ENCODE measurements at places on chromosomes 6 and 20.

DNA sequence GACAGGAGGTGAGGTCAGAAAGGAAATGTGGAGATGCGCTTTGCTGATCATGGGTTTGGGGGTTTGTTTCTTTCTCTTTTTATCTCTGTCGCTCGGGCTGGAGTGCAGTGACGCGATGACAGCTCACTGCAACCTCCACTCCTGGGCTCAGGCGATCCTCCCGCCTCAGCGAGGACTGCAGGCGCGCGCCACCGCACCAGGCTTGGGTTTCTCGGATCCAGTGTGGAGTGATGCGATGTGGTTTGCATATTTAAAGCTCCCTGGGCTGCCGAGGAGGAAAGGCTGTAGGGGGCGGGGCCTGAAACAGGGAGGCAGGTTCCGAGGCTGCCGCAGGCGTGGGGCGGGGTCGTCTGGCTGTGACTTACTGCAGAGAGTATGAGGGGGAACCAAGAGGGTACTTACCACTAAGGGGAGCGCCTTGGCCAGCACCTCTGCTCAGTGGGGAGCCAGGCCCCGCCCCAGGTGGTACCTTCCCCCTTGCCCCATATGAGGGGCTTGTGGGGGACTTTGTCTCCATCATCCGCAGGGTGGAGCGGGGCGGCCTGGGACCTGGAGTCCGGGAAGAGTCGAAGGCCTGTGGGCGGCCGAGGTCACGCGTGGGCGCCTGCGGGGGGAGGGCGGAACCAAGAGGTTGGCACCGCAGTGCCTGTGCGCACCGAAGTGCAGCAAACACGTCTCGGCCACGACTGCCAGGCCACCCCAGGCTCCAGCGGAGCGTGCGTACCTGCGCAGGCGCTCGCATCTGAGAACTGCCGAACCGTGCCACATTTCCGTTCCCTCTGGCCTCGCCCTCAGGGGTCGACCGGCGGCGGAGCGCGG, 12.7 kb upstream of the BAK1 start:
- no peak for DNase-seq

DNA sequence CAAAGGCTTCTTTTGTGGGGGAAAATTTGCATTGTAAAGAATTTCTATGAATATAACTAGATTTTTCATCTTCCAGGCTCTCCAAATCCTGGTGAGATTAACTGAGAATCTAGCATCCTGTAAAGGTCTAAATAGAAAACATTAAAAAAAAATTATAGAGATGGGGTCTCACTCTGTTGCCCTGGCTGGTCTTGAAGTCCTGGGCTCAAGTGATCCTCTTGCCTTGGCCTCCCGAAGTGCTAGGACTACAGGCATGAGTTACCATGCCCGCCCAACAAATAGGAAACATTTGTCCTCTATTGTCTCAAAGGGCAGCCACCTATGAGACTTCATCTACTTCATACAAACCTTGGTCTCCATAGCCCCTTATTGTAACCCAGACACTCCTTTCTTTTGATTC, 25.2 kb upstream of the NCOA3 start:
- no peak for DNase-seq

- no peak for DNase-seq
Measured at GRCh38 chr6:84665401-84665800, 99.0 kb downstream of the TBX18 start.

DNA sequence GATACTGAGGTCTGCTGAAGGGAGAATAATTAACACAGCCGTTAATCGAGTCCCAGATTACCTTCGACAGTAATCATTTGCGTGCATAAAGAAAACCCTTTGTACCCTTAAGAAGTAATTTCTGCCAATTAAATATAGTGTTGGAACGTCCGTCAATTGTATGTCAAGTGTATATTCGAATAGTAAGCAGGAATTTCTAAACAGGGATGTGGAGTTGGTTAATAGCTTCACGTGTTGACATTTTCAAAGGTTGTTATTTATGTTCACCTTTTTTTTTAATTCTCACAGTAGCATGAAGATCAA, 798 bp upstream of the SNAP91 start:
- no peak for DNase-seq

- DNase-seq, result no peak
Measured at GRCh38 chr20:408843-409696, 971 bp downstream of the RBCK1 start.

- no peak for DNase-seq
Measured at GRCh38 chr20:33861458-33861857, 50.3 kb downstream of the CHMP4B start.

DNA sequence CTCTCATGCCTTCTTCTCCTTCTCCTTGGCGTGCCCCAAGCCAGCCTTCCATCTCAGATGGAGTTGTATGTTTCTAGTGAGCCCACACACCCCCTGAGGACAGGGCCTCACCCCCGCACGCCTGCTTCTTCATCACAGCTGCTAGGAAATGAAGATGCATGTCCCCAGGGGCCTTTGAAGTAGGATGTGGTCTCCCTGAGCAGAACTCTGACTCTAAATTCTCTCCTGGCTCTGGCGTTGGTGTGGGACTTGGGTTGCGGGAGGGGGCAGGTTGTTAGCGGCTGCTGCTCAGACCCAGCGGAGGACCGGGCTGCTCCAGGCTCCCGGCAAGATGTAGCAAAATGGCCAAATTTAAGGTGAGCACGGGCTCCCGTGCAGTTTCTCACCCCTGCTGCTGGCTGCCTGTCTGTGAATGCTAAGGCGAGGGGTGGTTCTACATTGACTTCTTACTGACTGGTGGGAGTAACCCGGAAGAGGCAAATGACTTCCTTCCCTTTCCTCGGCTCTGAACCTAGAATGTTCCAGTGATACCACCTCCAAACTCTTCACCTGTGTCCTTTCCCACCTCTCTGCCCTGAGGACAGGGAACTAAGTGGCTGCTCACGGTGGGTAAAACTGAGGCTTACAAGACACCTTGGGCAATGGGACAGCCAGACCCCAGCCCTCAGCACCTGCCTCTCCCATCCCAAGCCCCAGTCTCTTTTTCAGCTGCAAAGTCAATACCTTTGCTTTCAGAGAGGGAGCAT, 8.8 kb downstream of the SYNJ2 start:
- DNase-seq, result no peak

DNA sequence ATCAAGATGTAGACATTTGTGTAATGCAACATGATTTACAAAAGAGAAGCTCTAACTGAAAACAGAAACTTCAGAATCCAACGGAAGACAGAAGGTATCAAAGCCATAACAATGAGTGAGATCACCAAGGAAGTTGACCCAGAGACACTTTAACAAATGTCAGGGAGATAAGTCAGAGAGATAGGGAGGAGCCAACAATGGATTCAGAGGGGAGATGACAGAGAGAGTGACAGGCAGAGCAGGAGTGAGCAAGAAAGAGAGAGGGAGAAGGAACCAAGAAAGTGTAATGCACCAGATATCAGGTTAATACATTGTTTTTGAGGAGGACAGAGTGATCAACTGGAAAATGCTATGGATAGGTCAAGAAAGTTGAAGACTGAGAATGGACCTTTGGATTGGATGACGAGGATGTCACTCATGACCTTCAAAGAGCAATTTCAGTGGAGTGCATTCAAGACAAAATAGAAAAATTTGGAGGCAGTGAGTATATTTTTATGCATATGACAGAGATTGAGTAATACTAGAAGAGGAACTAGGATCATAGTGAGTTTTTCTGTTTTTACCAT, 86.6 kb downstream of the TRDN start:
- DNase-seq, result no peak

- no peak for DNase-seq
Measured at GRCh38 chr6:132780770-132781371, 17.6 kb downstream of the SLC18B1 start.

GRCh38 chr6:85062884-85063283, 298.5 kb upstream of the TBX18 start:
- no peak for DNase-seq

DNA sequence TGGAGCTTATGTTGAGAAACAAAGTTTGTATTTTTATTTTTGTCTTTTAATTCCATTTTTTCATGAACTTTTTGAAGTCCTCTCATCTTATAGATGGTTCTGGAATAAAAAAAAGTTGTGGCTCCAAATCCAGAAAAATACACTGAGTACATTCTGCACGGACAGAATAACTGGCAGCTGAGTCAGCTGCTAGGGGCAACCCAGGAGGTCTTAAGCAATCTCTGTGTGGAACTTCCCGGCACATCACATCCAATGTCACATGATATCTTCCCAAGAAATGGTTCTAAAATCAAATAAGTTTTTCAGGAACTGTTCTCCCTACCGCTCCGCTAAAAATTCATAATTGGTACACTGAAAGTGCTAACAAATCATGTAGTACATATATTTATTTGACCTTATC, 29.8 kb downstream of the SLC13A3 start:
- no peak for DNase-seq

- DNase-seq, result no peak
Measured at GRCh38 chr6:130218134-130218533, 4.6 kb downstream of the SAMD3 start.

DNA sequence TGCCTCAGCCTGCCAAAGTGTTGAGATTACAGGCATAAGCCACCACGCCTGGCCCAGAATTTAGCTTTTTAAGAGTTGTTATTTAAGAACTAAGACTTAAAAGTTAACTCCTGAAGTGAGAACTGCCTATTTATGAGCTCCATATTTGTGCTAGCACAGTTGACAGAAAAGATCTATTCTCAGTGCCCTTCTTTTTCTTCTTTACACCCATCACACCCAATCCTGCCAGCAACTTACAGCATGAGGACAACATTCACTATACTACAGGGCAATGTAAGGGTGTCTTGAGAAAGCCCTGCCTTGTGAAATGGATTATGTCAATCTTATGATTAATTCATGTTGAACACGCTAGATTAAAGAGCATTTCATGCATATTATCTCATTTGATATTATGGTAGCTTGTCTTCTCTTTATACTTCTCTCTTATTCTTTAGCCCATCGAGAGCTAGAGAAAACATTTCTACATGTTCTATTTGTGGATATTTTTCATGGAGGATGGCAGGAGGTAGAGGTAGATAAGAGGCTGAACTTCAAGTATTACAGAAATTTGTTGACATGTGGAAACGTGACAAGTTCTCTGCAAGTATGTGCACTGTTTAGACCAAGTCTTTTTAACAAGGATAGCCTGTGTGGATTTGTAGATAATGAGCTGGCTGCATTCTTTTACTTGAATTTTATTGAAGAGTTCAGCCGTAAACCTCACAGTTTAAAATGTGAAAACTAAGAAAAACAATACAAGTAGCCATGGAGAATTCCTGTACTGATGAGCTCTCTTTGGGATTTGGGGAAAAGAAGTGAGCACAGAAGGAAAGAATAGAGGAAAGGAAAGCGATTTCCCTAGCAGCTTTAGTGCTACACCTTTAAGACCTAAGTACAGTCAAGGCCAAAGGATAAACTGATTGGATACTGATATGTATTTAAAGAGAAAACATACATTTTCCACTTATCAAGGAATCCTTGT, 212.2 kb downstream of the ARHGAP18 start:
- DNase-seq, result no peak

DNA sequence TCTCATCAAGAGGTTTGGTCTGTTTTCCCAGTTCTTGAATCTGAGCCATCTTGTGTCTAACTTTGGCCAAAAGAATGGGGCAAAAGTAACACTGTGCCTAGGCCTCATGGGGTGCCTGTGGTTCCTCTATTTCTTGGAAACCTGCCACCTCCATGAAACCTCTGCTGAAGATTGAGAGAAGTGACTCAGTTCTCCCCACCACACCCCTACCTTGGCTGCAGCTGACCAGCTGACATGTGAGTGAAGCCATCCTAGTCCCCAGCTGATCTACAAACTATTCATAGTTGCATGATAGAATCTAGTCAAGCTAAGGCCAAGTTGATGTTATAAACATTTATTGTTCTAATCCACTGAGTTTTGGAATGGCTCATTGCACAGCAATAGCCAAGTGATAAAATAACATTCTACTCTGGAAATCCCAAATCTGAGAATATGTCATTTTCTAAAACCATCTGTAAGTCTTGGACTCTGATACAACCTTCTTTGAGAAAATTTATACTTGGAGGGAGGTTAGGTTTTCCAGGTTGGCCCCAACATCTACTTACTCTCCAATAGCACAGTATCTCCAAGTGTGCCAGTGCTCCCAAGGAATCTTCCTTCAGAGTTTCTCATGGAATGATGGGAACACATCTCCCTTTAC, 107.0 kb upstream of the SMLR1 start:
- no peak for DNase-seq
